ENCODE measurements at places on chromosomes 5 and 9.

DNA sequence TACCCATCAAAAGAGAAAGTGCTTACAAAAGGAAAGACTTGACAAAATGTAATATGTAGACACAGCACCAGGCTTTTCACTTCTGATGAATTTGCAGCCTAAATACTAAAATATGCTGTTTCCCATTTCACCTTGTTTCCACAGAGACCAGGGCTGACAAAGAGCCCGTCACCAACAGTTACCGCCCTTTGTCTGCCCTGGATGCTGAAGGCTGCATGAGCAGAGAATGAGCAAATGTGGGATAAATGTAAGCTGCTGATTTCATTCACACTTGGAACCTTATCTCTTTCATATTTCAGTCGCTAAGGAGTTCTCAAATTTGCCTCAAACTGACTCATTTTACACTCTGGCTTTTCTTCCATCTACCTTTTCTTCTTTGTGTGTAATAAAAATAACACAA is 213.9 kb downstream of the TMEM167A start:
- no peak for DNase-seq

- no peak for DNase-seq
Measured at GRCh38 chr5:158877124-158877581, 222.6 kb downstream of the EBF1 start.

DNA sequence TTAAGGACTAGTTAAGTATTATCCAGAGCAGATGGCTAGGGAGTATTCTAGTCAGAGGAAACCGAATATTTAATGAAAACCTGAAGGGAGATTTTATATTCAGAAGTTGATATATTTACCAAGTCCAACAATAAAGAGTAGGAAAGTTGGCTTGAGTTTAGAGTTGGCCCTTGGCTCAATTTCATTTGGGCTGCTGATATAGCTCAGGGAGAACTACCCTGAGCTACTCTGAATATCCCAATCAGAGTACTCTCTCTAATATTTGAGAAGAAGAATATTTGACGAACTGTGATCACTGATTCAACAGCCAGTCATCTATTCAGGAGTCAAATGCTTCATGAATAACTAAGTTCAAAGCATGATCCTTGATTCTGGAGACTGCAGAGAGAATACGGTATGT is 34.5 kb downstream of the TBCA start:
- DNase-seq = no peak

DNA sequence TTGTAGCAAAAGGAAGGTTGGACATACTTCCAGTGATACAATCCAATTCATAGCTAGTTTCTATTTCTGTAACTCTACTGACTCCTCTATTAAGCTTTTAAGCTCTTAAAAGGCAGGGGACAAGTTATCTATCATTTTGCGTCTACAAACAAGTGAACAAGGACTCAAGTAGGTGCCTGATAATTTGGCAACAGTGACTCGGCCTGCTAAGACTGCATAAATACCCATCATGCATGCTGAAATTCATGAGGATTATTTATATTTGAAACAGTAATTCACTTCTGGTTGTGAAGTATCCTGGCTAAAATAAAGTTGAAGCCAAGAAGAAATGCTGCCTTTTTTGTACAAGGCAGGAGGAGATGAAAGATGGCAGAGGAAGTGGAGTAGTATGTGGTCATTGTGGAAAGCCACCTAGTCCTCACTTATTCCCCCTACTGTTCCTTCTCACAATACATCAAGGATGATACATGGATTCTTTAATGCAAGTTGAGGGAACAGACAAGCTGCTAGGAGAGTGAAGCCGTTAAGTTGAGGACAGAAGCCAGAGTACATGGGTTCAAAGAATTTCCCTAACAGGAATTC is 74.0 kb downstream of the MRPS27 start:
- no peak for DNase-seq

DNA sequence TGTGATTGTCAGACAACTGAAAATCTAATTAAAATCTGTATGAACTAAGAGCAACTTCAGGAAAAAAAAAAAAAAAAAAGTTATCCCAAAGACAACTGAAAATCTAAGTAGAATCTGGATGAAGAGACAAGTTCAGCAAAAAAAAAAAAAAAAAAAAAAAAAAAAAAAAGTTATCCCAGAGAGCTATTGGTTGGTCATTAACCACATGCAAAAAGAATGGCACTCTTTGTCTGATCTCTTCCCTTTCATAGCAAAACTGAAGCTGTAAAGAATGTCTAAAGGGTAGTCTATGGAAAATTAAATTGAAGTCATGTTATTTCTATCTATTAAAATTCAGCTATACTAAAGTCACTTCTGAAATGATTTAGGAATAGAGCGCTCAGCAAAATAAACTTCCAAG is 32.9 kb downstream of the STRBP start:
- DNase-seq = no peak

Data from nephron progenitor cell (in vitro differentiated cells).